ENCODE measurements at places on chromosomes 3 and 15.
A peak's percentile ranks its signal among the peaks of the same experiment; 100 is the strongest.

DNA sequence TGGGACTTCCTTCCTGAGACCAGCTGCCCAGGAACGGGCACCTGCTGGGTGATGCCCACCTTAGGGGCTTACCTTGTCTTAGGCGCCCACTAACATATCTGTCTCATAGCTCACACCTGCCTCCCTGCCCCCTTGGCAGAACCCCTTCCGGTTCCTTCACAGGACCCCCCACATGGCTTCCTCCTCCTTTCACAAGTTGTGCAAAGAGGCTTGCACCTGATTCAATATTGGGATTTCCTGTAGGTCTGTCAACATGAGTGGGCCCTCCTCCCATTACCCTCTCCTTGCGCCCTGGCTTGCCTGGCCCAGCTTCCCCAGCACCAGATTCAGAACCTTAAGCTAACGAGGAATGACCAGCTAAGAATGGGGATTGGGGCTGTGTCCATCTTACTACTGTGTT lies 633 bp downstream of the THPO start:
- no peaks in the 10 kb centered on the region for H3K36me3 ChIP-seq
- no peaks in the 10 kb centered on the region for H3K27me3 ChIP-seq
- H3K4me3 ChIP-seq, result no peak overlapping the region
- no peak for DNase-seq
- H3K4me1 ChIP-seq, result peaks cover 11% of the 10 kb centered on the region

DNA sequence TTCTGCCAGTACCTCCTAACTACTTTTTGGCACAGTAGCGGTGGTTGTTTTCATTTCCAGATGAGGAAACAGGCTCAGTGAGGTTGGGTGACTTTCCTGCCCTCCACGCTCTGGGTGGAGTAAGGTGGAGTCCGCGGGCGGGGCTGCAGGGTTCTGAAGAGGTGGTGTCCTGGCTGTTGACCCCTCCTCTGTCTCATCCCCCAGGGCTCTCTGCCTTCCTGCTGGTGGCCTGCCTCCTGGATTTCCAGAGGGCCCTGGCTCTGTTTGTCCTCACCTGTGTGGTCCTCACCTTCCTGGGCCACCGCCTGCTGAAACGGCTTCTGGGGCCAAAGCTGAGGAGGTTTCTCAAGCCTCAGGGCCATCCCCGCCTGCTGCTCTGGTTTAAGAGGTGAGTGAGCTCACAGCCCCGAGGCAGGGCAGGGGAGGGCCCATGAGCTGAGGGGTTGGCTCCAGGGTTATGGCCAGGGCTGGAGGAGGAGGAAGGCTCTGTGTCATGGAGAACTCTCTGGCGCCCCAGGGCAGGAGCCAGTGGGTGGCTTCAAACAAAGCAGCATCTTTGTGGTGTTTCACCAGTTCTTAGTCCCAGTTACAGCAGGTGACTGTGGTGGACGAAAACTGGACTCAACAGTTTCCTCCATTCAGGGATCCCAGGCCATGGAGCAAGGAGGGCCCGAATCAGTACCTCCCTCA lies 10.4 kb downstream of the SLC28A1 start:
- H3K27ac ChIP-seq, result no peak overlapping the region
- no peaks in the 10 kb centered on the region for H3K4me1 ChIP-seq
- H3K36me3 ChIP-seq, result no peaks in the 10 kb centered on the region
- H3K4me3 ChIP-seq, result no peak overlapping the region
- no peaks in the 10 kb centered on the region for H3K27me3 ChIP-seq

DNA sequence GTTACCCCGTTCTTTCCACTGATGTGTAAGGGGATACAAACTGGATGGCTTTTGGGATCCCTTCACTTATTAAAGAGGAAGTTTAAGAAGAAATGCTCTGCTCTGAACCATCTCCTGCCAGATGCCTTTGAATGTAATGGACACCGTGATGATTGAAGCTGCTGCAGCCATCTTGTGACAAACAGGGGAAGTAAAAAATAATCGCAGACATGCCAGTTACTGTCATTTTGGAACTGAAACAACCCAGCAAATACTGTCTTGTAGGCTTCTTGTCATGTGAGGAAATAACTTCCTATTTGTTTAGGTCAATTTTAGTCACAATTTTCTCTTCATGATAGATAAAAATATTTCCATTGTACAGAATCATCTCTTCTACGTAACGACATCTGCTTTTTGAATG lies 224.0 kb downstream of the CHL1 start:
- H3K4me1 ChIP-seq, result no peaks in the 10 kb centered on the region
- no peaks in the 10 kb centered on the region for H3K27me3 ChIP-seq
- no peak overlapping the region for H3K27ac ChIP-seq
- H3K36me3 ChIP-seq, result no peaks in the 10 kb centered on the region
- H3K4me3 ChIP-seq, result no peak overlapping the region
- DNase-seq, result no peak

GRCh38 chr3:65856907-65857306 lies 181.8 kb downstream of the MAGI1 start:
- H3K4me1 ChIP-seq, result no peaks in the 10 kb centered on the region
- no peaks in the 10 kb centered on the region for H3K36me3 ChIP-seq
- H3K4me3 ChIP-seq, result no peak overlapping the region
- no peak overlapping the region for H3K27ac ChIP-seq

GRCh38 chr15:55124616-55125015 lies 72.1 kb downstream of the RSL24D1 start:
- no peaks in the 10 kb centered on the region for H3K27me3 ChIP-seq
- no peaks in the 10 kb centered on the region for H3K4me1 ChIP-seq
- DNase-seq, result no peak
- no peak overlapping the region for H3K4me3 ChIP-seq
- H3K27ac ChIP-seq, result no peak overlapping the region
- no peaks in the 10 kb centered on the region for H3K36me3 ChIP-seq

GRCh38 chr3:73136941-73137340 lies 75.5 kb downstream of the EBLN2 start:
- H3K4me1 ChIP-seq, result no peaks in the 10 kb centered on the region
- H3K4me3 ChIP-seq, result no peak overlapping the region
- H3K27ac ChIP-seq, result no peak overlapping the region
- H3K27me3 ChIP-seq, result no peaks in the 10 kb centered on the region

GRCh38 chr3:164450276-164450905 lies 627.9 kb downstream of the SI start:
- H3K27ac ChIP-seq, result peak overlapping the region; percentile 33
- no peak overlapping the region for H3K4me3 ChIP-seq
- no peak for DNase-seq
- H3K36me3 ChIP-seq, result no peaks in the 10 kb centered on the region
- no peaks in the 10 kb centered on the region for H3K4me1 ChIP-seq

- H3K36me3 ChIP-seq, result no peaks in the 10 kb centered on the region
- no peak overlapping the region for H3K27ac ChIP-seq
- no peak for DNase-seq
- H3K4me3 ChIP-seq, result no peak overlapping the region
- H3K27me3 ChIP-seq, result no peaks in the 10 kb centered on the region
These were observed 601.7 kb downstream of the SI start for GRCh38 chr3:164476631-164477030.

- H3K27ac ChIP-seq, result no peak overlapping the region
- no peak overlapping the region for H3K4me3 ChIP-seq
- no peaks in the 10 kb centered on the region for H3K27me3 ChIP-seq
- no peak for DNase-seq
These were observed 118.1 kb upstream of the MEIS2 start for GRCh38 chr15:37218351-37218916.

DNA sequence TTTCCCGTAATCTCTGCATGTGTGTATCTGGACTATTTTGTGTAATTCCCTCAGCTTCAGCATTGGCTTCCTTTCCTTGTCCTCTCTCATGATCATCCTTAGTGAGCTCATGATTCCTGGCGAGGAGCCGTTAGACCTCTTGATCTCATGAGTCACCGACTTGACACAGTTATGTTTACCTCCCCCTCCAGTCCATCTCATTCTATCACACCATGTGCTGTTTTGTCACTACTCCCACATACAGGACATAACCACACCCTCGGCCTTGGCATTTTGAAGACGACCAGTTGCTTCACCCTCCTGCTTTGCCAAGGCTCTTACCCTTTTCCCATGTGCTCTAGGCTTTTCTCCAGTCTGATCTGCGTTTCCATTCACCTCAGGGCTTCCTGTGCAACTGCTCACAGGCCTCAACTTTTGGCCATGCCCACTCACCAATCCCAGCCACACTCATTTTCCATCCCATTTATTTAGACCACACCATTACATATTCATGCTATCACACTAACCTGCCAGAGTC lies 41.5 kb downstream of the CP start:
- peak overlapping the region; percentile 35 for H3K27ac ChIP-seq
- peak; percentile 78 for DNase-seq
- no peak overlapping the region for H3K4me3 ChIP-seq
- H3K27me3 ChIP-seq, result no peaks in the 10 kb centered on the region

DNA sequence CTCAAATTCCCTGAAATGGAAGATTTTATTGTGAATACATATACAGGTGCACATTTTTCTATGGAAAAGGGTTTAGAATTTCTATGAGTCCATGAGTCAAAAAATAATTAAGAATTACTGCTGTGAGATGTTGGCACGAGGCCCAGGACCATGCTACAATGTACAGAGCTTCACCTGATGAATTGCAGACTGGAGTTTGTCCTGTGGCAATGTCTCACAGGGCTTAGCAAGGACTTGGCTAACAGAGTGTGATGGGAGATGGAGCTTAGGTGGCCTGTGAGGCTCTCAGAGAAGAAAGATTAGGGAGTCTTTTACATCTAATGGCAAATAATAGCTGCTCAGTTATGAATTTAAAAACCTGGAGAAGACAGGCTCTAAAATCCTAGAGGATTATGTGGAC lies 219.5 kb upstream of the CBLB start:
- H3K4me1 ChIP-seq, result no peaks in the 10 kb centered on the region
- no peaks in the 10 kb centered on the region for H3K36me3 ChIP-seq

- no peak for DNase-seq
- H3K4me3 ChIP-seq, result no peak overlapping the region
- no peaks in the 10 kb centered on the region for H3K36me3 ChIP-seq
These were observed 431.1 kb downstream of the MFSD1 start for GRCh38 chr3:159232966-159233365.

- H3K27ac ChIP-seq, result no peak overlapping the region
- H3K4me3 ChIP-seq, result no peak overlapping the region
These were observed 39.5 kb upstream of the FMN1 start for GRCh38 chr15:33234020-33234461.

- no peak for DNase-seq
- H3K4me3 ChIP-seq, result no peak overlapping the region
- H3K27me3 ChIP-seq, result no peaks in the 10 kb centered on the region
- H3K36me3 ChIP-seq, result no peaks in the 10 kb centered on the region
- no peaks in the 10 kb centered on the region for H3K4me1 ChIP-seq
These were observed 23.1 kb upstream of the CMC1 start for GRCh38 chr3:28218071-28218916.

- H3K27ac ChIP-seq, result no peak overlapping the region
- no peaks in the 10 kb centered on the region for H3K27me3 ChIP-seq
- no peaks in the 10 kb centered on the region for H3K4me1 ChIP-seq
- no peak for DNase-seq
These were observed 17.8 kb upstream of the SMAD6 start for GRCh38 chr15:66684136-66684681.

DNA sequence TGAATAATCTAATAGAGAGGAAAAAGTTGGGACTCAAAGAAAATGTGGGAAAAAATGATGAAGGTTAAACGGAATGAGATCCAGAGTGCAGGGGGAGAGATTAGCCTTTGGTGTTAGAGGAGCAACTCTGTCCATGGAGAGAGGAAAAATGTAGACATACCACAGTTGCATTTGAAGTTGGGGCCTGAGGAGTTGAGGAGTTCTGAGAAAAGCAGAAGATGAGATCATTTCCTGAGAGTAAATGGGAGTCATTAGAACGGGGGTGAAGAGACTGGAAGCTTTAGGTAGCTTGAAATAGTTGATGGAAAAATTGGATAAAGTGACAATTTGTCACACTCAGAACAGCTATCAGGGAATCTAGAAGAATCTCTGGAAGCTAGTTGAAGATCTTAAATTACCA lies 7.3 kb downstream of the CCR5AS start:
- no peak overlapping the region for H3K27ac ChIP-seq
- H3K4me3 ChIP-seq, result no peak overlapping the region
- DNase-seq, result no peak
- no peaks in the 10 kb centered on the region for H3K36me3 ChIP-seq
- H3K27me3 ChIP-seq, result no peaks in the 10 kb centered on the region
- no peaks in the 10 kb centered on the region for H3K4me1 ChIP-seq

DNA sequence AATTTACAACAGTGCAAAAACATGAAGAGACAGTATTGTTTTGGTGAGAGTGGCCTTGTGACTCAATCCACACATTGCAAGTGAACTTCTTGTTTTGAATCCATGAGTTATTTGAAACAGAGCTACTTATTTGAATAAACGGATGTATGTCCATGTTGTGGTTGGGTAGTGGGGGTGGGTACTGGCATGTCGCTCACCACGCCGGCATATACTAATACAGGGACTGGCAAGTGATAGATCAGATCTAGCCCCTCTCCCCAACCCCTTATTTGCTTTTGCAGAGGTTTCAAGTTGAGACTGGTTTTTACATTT lies 83.8 kb downstream of the EDEM1 start:
- H3K27ac ChIP-seq, result no peak overlapping the region
- H3K27me3 ChIP-seq, result no peaks in the 10 kb centered on the region
- H3K36me3 ChIP-seq, result no peaks in the 10 kb centered on the region
- H3K4me3 ChIP-seq, result no peak overlapping the region
- no peaks in the 10 kb centered on the region for H3K4me1 ChIP-seq
- no peak for DNase-seq

- no peaks in the 10 kb centered on the region for H3K36me3 ChIP-seq
- no peak overlapping the region for H3K27ac ChIP-seq
- H3K27me3 ChIP-seq, result no peaks in the 10 kb centered on the region
- H3K4me1 ChIP-seq, result no peaks in the 10 kb centered on the region
These were observed 94.0 kb upstream of the THBS1 start for GRCh38 chr15:39486621-39487457.

GRCh38 chr15:98887976-98888375 lies 119.6 kb downstream of the PGPEP1L start:
- H3K27ac ChIP-seq, result peak overlapping the region; percentile 76
- H3K4me3 ChIP-seq, result no peak overlapping the region
- DNase-seq, result no peak
- peaks cover 7% of the 10 kb centered on the region for H3K4me1 ChIP-seq
- H3K27me3 ChIP-seq, result no peaks in the 10 kb centered on the region

DNA sequence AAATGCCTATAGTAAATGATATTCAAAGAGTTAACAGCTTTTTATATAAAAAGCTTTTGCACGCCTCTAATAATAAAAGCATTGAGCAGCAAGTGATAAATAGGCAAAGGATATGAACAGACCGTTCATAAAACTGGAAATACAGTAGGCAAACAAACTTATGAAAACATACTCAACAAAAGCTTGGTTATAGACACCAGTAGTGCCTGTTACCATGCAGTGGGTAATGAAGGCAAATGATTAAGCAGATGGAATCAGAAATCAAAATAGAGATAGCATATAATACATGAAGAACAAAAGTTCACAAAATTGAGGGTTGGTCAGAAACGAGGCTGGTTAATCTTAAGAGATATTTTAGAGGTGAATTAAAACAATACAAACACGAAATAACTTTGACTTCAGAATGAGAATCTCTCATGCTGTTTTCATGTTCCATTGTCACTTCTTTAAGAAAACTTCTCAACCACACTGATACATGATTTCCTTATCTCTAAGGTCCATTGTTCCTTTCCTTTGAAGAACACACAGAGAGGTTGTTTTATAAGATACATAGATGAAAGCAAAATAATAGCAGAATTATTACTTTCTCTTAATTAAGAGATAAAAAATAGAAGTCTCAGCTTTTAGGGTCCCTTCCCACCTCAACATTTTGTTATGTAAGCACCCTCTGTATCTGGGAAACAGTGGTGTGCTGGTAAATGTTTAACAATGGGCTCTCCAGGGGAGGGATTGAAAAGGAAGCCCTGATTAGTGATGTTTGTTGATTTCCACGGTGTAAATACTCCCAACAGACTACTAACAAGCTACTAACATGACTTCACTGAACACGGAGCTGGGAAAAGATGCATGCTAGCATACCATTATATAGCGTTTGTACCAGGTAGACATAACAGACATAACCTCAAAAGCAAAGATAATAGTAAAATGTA lies 12.6 kb downstream of the RASGRP1 start:
- no peak overlapping the region for H3K27ac ChIP-seq
- no peaks in the 10 kb centered on the region for H3K27me3 ChIP-seq
- no peaks in the 10 kb centered on the region for H3K36me3 ChIP-seq
- no peak overlapping the region for H3K4me3 ChIP-seq
- no peak for DNase-seq
- no peaks in the 10 kb centered on the region for H3K4me1 ChIP-seq
